PC-9 (cell line): ENCODE measurements at places on chromosomes 12 and 14.
A peak's percentile ranks its signal among the peaks of the same experiment; 100 is the strongest.

GRCh38 chr12:100755186-100755585, 39.4 kb upstream of the ANO4 start:
- no peak for DNase-seq

DNA sequence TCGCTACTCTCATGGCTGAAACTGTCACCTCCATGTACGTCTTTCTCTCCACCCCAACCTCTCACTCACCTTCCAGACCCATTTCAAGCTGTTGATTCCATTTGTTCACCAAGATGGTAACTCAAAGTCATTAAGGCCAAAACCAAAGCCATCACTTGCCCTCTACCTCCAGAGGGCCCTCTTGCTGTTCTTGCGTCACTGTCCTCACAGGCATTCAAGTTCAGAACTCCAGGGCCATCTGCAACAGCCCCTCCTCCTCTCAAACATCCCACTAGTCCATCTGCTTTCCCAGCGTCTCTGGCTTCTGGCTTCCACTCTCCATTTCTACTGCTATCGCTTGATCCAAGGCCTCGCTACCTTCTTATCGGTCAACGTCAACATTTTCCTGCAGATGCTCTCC, 74.5 kb downstream of the VWF start:
- no peak for DNase-seq

GRCh38 chr12:25819691-25820090, 138.8 kb upstream of the RASSF8 start:
- no peak for DNase-seq

DNA sequence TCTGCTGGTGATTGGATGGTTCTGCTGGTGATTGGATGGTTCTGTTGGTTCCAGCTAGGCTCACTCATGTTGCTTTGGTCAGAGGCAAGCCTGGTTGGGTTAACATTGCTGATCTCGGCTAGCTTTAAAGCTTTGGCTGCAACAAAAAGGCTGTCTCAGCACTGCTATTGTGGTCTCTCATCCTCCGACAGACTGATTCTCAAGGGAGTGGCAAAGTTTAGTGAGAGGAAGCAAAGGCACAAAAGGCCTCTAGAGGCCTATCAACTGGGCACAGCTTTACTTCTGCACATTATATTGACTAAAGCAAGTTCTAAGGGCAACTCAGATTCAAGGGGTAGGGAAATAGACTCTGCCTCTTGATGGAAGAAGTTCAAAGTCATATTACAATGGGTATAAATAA, 84.7 kb upstream of the LGR5 start:
- DNase-seq = no peak

GRCh38 chr14:29274890-29275596, 508.5 kb downstream of the FOXG1 start:
- DNase-seq = no peak

- DNase-seq = peak; percentile 79
Observed at GRCh38 chr12:29317556-29318363, 63.2 kb downstream of the ERGIC2 start.

GRCh38 chr14:73788701-73789551, 62.7 kb upstream of the PTGR2 start:
- DNase-seq = no peak

DNA sequence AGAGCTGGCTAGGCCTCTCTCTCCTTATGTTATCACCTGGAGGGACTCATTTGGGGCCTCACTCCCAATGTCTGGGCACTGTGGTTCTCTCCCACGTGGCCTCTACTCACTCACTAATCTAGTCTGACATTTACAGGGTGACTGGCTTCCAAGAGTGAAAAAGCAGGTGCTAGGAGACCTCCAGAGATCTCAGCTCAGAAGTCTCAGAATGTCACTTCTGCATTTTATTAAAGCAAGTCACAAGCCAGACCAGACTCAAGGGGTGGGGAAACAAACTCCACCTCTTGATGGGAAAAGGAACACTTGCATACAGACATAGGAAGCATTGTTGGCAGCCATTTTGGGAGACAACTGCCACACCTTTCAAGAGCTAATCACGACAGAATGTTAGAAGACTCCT, 175.9 kb downstream of the MON2 start:
- no peak for DNase-seq

GRCh38 chr12:1873531-1874510, 44.6 kb downstream of the CACNA2D4 start:
- no peak for DNase-seq

DNA sequence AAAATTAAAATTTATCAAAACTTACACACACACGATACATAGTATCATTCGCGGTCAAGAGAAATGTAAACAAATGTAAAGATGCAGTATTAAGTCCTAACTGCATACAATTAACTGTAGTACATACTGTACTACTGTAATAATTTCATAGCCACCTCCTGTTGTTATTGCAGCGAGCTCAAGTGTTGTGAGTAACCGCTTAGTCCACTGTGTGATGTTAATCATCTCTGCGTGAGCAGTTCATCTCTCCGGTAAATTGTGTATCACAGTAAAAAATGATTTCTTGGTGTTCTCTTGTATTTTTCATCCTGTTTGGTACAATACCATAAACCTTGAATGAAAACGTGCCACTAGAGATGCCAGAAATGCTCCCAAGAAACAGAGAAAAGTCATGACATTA, 6.5 kb downstream of the EPS8 start:
- no peak for DNase-seq

DNA sequence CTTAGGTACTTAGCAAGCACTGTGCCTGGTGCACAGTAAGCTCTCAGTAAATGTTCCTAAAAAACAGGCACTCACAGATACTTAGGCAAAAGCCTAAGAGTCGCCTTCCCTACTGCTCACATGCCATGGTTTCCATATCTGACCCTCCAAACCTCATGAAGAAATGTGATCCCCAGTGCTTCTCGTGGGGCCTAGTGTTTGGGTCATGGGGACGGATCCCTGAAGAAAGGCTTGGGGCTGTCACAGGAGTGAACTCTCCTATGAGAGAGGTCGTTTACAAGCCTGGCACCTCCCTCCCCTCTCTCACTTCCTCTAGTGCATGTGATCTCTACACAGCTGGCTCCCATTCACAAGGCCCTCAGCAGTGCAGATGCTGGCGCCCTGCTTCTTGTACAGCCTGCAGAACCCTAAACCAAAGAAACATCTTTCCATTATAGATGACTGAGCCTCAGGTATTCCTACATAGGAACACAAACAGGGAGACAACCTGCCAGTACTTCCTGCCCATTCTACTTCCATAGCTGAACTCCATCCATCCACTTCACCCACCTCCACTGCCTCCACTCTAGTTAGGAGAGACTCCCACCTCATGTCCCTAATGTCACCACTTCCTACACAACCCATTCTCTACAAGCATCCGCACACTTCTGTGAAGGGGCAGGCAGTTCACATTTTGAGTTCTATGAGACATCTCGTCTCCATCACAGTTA, 2.9 kb downstream of the SLC15A4 start:
- DNase-seq = no peak

- no peak for DNase-seq
Observed at GRCh38 chr14:68888025-68888850, 90.9 kb downstream of the ACTN1 start.

- DNase-seq = no peak
Observed at GRCh38 chr12:31020385-31021166, 53.1 kb upstream of the DDX11 start.

DNA sequence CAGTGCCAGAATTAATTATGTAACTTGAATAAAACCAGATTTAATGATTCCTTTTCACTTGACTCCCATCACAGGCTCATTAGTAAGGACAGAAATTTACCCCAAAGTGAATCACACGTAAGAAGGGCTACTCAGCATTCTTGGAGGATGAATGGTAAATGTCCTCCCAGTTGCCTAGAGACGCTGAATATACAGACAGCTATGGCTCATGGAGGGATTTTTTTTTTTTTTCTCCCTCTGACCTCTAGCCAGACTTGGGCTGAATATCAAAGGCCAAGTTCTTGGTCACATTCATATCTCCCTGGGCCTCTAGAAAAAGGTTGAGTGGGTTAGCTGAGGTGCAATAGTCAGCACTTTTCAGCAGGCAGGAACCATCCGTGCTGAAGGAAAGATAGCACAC, 77.5 kb downstream of the PHLDA1 start:
- peak; percentile 57 for DNase-seq

- peak; percentile 42 for DNase-seq
Observed at GRCh38 chr12:112303004-112303403, 79.2 kb downstream of the HECTD4 start.

DNA sequence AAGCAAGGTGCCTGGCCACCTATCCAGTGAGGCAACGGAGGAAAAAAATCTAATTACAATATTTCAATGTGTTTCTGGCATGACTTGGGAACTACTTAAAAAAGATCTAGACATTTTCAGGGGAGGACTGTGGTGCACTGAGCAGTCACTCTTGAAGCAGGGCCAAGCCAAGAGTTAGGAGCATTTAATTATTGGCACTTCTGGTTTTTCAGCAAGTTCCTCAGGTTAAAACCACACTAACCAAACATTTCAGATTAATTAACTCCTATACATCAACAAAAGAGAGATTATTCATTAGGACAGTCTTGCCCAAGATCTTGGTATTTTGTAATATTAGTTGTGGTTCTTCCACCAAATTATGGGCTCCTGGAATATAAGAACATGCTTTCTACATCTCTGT, 25.6 kb downstream of the PRKAB1 start:
- DNase-seq = no peak

GRCh38 chr12:41509271-41510055, 321.3 kb downstream of the PDZRN4 start:
- DNase-seq = no peak

- DNase-seq = no peak
Observed at GRCh38 chr14:100329233-100330006, 6.3 kb downstream of the SLC25A47 start.

GRCh38 chr12:5487948-5488625, 56.2 kb downstream of the NTF3 start:
- no peak for DNase-seq

DNA sequence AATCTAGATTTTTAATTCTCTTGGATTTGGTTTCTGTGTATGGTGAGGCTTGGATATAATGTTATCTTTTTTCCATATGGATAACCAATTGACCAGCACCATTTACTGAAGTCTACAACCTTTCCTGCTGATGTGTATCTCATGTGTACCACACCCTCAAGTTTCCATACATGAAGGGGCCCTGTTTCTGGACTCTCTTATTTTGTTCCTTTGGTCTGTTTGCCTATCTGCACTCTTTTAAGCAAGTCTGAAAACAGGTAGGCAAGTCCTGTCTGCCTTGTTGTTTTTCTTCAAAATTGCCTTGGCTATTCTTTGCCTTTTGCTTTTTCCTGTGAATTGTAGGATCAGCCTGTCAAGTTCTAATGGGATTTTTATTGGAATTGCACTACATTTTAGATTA, 44.6 kb downstream of the MAX start:
- DNase-seq = no peak

DNA sequence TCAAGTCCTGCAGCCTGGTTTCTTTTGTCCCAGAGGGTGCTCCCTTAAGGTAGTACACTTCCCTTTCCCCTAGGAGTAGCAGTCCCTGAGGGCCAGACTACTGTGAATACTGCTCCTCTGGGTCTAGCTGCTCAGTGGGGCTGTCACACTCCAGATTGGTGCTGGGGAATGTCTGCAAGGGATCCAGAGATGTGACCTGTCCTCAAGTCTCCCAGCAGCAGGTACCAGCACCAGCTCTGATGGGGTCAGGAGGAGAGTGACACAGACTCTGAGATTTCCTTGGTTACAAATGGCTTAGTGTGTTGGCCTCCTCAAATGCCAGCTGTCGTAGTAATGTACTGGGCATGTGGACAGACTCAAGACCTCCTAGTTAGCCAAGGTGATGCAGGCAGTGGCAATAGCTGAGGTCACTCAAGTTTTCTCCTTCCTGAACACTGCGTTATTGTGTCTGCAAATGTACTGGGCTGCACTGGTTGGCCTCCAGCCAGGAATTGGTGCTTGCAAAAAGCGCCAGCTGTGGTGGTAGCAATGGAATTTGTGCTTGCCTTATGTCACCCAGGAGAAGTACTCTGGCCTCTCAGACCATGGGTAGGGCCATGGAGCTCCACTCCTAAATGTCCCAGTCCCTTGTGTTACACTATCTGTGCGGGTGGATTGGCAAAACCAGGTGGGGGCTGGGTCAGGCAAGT, 36.4 kb upstream of the AEBP2 start:
- DNase-seq = peak; percentile 43

- DNase-seq = no peak
Observed at GRCh38 chr12:38431921-38432320, 115.3 kb downstream of the ALG10B start.

- DNase-seq = no peak
Observed at GRCh38 chr12:4809013-4809448, 88.8 kb downstream of the GALNT8 start.

GRCh38 chr14:99538733-99539132, 57.5 kb downstream of the CCNK start:
- no peak for DNase-seq

DNA sequence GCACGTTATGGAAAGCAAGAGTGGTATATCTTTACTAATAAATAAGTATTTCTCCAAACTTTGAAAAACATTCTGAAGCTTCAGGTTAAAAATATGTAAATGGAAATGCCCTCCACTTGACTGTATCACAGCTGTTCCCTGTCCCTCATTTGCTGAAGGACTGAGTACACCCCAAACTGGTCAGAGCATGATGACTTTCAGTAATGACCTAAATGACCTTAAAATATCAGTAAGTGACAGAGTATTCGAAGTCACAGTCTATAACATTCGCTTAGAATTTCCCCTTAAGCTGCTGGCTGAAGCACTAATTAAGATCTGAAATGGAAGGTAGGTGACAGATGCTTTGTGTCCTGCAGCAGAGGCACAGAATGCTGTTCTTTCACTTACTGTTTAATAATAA, 191.5 kb downstream of the RGS6 start:
- DNase-seq = no peak

DNA sequence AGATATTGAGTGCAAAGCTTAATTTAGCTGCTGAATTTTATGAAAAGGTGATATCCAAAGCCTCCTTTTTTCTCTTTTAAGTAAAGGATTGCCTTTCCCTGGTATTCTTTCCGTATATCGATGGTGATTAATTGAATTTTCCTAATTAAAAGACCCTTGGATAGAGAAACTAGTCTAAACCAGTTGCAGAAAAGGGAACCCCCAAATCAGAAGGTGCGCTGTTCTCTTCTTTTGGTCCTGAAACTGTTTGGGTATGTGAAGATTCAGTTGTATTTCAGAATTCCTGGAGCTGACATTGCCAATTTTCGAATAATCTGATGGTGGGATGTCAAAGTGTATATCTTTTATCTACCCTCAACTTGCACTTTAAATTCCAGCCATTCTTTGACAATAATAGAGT, 1.9 kb downstream of the GPHN start:
- no peak for DNase-seq

GRCh38 chr12:76199808-76200207, 115.3 kb upstream of the NAP1L1 start:
- no peak for DNase-seq

- no peak for DNase-seq
Observed at GRCh38 chr12:117404203-117404853, 42.9 kb upstream of the NOS1 start.
